NCI-H187 treated with DMSO at 0.1 percent for 48 hours (cell line): ENCODE measurements at places on chromosomes 2 and 18.

GRCh38 chr2:41903474-41904135 is 144.2 kb upstream of the PKDCC start:
- DNase-seq = no peak

GRCh38 chr2:227394401-227394800 is 6.7 kb upstream of the SCYGR1 start:
- DNase-seq = no peak

DNA sequence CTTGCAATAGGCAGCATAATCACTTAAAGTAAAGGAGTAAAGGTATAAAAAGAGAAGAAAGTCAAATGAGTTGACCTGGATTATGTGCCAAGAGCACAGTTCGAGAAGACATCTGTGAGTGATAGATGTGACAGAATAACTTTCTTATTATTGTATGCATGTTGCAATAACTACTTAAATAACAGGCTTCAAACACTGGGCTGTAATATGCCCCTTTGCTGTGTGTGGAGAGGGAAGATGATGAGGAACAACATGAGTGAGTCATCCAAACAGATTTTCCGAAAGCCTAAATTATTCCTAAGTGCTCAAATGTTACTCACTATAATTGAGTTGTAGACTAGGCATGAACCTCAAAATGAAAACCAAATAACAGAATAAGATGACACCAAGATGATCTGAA is 328.1 kb downstream of the EXOC6B start:
- DNase-seq = no peak

DNA sequence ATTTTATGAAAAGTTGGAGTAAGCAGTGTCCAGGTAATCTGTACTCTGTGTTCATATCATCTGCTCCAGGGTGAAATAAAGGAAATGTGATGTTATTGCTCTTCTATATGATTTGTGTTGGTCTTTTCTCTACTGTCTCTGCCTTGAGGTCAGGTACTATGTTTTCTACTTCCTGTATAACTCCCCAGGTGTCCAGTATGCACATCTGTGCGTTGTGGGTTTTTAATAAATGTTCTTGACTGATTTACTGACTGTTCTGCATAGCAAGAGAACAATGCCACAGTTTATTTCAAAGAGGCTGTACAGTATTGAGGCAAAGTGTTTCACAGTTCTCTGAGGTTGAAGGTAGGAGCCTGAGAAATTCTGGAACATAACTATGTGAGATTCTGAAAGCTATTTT is 89.7 kb downstream of the BABAM2 start:
- no peak for DNase-seq

GRCh38 chr2:170974304-170974993 is 45.4 kb downstream of the GORASP2 start:
- no peak for DNase-seq

GRCh38 chr2:42809819-42810120 is 17.4 kb upstream of the HAAO start:
- DNase-seq = no peak

- no peak for DNase-seq
These were observed 34.6 kb upstream of the SP3 start for GRCh38 chr2:173999724-174000123.

DNA sequence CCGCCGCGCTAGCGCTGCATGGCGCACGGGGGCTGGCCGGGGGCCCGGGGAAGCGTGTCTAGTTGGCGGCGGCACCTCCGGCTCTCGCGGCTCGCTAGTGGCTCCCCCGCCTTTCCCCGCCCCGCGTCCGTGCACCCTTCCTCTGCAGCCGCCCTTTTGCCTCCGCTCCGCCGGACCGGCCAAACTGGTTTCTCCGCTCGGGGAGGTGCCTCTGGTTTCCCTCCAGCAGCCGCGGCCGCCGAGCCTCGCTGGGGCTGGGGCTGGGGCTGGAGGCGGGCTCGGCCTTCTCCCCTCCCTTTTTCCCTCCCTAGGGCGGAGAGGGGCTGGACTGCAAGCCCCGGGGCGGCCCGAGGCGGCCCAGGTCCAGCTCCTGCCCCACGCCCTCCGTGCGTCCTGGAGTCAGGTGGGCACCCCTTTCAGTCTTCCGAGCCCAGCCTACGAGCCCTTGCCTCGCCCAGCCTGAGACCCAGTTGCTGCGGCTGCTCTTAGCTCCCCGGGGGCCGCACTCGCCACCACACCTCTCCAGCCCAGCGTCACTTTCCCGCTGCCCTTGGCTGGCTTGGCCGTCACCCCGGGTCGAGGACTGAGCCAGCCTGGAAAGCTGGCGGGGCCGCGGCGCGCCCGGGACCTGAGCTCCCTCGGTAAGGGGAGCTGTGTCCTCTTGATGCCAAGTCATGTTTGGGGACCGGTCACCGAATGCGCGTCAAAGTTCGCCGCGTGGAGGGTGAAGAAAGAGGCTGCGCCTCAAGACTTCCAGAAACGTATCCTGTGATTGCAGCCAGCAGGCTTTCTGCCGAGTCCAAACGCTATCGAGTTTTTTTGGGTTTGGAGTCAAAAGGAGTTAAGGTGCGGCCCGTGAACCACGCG is at the start of gene ATP8B1:
Gene ATP8B1 (minus strand): TSS at position 213 of the 867 bp plus-strand sequence. CDS start 71,508 bp downstream, outside the sequence.
- no peak for DNase-seq

- no peak for DNase-seq
These were observed 33.7 kb upstream of the WIPF1 start for GRCh38 chr2:174631009-174631981.

- no peak for DNase-seq
These were observed 93.8 kb upstream of the PHLPP1 start for GRCh38 chr18:62621546-62621945.

GRCh38 chr2:44579115-44579836 is 217.5 kb downstream of the CAMKMT start:
- no peak for DNase-seq

GRCh38 chr2:61793389-61793836 is 60.4 kb downstream of the FAM161A start:
- DNase-seq = peak; percentile 67

GRCh38 chr2:61262699-61263098 is 100.7 kb downstream of the C2orf74 start:
- DNase-seq = no peak

DNA sequence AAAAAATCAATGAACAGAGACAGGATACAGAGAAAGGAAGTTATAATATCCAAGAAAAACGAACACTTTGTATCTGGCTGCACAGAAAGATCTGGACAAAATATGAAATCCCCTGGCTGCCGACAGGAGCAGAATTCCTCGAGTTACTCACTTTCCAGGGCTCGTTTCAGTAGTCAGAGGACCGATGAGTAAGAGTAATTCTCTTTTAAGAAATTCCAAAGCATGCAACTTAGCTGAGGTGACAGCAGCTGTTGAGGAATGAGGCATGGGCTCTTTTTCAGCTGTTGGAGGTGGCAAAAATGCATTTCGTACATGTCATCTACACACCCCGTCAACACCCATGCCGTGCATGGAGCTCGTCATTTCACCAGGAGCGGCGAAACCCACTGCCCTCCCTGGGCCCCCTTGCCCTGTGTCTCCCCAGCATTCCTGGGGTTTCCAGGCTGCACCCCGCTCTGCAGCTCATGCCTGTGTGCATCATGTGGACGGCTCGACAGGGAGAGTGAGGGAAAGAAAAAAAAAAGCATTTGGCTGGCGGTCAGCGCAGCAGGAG is 210.8 kb upstream of the SMIM21 start:
- DNase-seq = no peak

DNA sequence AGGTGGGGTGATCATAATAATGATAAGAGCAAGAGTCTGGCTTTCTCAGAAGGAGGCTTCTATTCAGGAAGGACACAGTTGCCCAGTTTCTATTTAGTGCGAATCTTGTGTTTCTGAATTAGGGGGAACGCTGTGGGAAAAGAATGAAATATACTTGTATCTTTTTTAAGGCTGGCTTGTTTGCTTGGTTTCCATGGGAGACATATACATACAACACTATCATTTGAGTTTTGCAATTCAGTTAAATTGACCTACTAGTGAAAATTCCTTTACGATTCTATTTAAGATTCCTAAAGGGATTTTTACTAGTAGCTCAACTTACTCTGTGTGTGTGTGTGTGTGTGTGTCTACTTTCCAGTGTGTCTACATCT is 24.7 kb upstream of the ANKRD62 start:
- DNase-seq = no peak

DNA sequence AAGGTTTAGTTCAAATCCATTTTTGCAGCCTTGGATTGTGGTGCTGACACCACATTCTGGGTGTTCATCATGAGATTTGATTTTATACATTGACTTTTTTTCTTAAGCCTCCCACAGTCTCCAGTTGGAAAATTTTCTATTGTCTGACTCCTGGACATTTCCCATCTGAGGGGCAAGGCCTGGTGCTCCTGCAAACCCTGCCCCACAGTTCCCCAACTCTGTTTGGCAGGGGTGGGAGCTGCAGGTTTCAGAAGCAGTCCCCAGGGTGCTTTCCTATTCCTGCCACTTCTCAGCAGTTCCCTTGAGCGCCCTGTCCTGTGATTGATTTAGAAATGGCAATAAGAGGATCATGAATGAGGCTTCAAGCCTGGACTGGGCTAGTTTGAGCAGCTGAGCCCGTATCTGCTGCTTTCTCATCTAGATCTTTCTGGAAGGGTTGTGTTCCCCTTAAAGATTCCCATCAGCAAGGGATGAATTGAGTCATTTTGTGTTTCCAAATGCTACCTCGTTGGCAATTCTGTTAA is 77.0 kb downstream of the CIB4 start:
- DNase-seq = no peak

GRCh38 chr2:207480521-207481040 is 49.2 kb upstream of the CREB1 start:
- DNase-seq = no peak

DNA sequence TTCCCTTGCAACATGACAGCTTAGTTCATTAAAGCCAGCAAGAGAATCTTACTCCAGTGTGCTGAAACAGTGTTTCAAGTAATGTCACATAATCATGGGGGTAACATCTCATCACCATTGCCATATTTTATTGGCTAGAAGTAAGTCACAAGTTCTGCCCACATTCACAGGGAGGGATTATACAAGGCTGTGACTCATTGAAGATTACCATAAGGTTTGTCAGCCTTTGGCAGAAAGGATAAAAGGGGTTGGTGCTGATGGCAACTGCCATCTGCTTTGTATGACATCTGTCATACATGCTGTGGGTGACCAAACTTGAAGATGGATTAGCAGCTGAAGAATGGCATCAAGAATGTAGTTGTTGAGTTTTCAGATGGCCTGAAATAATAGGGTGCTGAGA is 61.2 kb downstream of the KCNE4 start:
- DNase-seq = no peak

GRCh38 chr2:45497355-45497754 is 113.7 kb downstream of the SRBD1 start:
- DNase-seq = no peak
